ENCODE measurements at places on chromosomes 2 and 18.
A peak's percentile ranks its signal among the peaks of the same experiment; 100 is the strongest.

DNA sequence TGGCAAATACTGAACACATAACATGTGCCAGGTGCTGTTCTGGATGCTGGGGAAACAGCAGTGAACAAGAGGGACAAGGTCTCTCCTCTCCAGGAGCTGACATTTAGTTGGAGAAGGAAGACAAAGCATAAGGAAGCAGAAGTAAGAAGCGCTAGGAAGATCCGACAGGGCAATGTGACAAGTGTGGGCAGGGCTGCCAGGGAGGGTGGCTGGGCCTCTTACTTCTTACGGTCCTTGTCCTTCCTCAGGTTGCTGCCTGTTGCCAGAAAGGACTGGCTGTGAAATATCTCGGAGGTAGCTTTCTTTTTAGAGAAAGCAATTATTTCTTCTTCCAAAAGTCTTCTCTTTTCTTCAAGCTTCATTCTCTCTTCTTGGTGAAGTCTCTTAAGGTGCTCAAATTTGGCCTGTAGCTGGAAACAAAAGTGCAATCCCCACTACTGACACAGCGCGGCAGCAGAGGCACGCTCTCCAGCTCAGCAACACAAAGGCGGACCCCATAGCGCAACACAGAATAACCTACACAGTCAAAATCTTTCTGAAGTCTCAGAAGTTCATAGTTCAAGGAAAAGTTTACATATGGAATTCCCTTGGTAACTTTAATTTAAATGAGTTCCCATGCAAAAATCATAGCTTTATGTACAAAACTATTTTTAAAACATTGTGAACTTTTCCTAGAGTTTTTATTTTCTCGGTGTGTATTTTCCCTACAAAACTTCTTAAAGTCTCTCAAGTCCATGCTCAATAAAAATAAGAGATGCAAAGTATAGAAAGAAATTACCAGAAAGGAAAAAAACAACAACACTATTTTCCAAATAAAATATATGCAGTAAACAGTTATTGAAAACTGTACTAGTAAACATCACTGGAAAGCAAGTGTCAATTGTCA is 67.7 kb downstream of the SEPTIN10 start:
- DNase-seq, result peak; percentile 42

GRCh38 chr18:24959051-24959476 is 392.9 kb downstream of the ZNF521 start:
- DNase-seq, result no peak

DNA sequence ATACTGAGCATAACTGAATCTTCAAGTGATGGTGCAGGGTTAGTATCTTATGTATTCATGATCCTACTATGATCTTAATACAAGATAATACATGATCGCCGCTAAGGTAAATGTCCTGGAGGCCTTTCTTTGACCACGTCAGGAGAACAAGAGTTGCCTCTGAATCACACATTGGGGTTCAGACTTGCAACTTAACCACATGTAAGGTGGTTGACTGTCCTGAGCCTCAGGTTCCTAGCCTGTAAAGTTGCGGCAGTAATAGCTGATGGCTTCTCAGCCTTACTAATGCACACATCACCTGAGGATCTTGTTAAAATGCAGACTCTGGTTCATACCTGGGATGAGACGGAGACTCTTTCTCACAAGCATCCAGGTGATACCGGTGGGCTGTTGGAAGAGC is 112.5 kb downstream of the MGAT5 start:
- no peak for DNase-seq

DNA sequence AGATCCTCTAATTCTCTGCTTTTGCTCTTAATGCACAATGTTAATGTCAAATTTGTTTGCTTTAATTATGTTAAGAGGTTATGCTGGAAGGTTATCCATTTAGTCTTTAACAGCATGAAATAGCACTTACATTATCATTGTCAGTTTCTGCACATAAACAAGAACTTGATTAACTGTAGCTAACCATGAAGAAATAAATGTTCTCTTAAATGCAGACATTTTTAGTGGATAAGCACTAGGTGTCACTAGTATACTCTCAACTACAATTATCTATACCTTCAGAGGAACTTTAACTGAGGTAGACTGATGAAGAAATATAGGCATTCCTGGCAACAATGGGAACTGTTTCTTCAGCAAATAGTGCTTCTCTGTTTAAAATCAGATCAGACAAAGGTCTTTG is 178.8 kb upstream of the CHST9 start:
- no peak for DNase-seq

GRCh38 chr18:45081566-45082181 is 401.0 kb downstream of the SETBP1 start:
- DNase-seq, result no peak

GRCh38 chr2:196544906-196545433 is 94.5 kb upstream of the CCDC150 start:
- DNase-seq, result no peak

DNA sequence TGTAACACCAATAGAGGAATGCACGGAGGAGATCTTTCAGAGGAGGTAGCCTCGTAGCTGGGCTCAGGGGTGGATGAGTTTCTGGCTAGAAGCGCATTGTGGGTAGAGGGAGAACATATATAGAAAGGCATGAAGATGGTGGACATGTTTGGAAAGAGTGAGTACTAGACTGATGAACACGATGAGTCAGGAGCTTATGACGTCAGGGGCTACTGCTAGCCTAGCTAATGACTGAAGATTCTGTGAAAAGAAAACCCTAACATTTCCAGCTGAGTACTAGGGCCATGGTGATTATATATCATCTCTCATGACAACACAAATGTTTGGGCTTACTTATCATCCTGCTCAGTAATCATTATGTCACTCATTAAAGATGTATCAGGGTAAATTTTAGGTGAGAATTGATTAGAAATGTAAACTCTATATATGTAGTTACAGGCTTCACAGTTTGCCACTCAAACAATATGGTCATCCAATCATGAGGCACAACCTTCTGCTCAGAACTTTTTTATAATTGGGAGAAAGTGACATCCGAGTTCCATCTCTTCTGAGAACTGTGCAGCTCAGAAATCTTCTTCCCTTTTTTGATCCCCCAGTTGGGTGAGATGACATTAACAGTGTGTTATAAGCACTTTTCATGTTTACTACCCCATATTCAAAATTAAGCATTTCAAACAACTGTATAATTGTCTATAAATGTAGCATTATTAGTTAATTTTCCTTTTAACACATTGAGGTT is 22.2 kb upstream of the IL1RN start:
- peak; percentile 53 for DNase-seq

DNA sequence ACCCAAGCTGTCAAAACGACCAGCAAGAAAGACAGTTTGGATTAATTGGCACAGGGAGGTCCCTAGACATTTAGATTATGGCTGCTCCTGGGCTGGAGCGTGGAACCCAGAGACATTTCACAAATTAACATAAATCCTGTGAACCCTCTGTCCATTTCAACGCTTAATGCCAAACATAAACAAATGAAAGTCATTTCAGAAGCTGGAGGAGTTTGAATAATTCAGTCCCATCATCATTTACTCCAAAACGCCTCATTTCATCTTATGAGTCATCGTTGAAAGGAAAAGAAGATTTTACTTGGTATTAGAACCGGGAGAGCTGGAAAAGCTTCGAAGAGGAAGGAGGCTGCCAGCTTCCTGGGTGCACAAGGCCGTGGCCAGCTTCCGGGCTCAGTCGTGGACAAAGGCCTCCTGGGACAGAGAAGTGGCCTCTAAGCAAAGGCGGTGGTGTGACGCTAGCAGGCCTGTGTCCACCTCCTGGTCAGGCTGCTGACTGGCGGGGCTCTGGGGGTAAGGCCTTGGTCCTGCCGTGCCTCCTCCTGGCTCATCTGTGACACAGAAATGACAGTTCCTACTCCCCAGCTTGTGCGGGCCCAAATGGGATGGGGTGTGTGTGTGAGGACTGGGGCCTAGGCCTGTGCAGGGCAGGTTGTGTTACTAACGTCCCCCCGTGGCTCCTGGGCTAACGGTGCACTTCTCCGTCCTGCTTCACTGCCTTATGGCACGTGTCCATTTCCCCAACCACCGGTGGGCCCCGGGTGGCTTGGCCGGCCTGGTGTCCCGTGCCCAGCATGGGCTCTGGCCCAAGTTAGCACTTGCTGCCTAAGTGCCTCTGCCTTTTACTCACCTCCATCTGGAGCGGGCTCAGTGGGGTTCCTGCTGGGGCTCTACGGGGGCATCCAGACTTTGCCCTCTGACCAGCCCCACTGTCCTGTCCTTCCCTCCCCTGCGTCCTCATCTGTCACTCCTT is 71.6 kb downstream of the RRM2 start:
- no peak for DNase-seq

DNA sequence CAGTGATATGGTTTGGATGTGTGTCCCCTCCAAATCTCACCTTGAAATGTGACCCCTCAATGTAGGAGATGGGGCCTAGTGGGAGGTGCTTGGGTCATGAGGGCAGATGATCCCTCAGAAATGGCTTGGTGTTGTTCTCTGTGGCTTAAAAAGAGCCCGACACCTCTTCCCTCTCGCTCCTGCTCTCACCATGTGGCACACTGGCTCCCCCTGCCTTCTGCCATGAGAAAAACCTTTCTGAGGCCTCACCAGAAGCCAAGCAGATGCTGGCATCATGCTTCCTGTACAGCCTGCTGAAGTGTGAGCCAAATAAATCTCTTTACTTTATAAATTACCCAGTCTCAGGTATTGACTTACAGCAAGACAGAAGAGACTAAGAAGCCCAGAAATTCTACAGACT is 357.1 kb downstream of the NRXN1 start:
- no peak for DNase-seq

DNA sequence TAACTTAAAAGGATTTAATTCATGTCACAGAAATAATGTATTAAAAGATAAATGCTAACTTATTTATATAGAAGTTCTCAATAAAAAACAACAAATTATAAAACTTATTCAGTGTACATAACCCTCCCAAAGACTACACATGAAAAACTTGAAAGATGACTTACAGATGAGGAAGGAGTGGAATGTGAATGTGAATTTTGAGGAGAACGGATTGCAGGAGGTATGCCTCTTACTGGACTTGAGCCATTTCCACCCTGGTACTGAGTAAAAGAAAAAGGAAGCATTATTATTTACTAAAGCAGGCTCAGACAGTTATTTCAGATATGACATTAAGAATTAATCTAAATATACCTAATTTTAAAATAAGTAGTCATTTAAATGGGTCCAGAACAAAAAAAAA is 104.4 kb downstream of the TLK1 start:
- DNase-seq, result no peak

GRCh38 chr2:121005453-121005852 is 269.8 kb downstream of the GLI2 start:
- no peak for DNase-seq

- peak; percentile 18 for DNase-seq
Observed at GRCh38 chr2:43762286-43762685, 11.6 kb upstream of the DYNC2LI1 start.

- DNase-seq, result no peak
Observed at GRCh38 chr18:31267823-31268481, 50.0 kb upstream of the DSG1 start.

GRCh38 chr2:182381225-182381624 is 45.6 kb downstream of the PDE1A start:
- no peak for DNase-seq

DNA sequence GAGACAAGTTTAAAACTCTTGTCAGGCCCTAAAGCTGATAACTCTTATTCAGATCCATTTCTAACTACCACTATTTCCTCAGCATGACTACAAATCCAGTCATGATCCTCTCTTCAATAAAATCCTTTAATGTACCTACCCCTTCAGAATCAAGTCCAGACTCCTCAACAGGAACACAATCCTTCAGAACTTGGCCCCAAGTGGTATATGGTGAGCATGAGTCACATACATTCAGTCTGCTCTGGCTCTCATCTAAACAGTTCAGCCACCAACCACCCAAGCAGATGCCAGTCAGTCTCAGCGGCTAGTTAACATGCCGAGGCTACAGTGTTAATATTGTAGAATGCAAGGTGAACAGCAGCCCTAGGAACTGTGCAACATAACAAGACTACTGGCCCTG is 9.7 kb downstream of the LMAN2L start:
- no peak for DNase-seq

- DNase-seq, result no peak
Observed at GRCh38 chr2:57855212-57855611, 191.4 kb upstream of the VRK2 start.

DNA sequence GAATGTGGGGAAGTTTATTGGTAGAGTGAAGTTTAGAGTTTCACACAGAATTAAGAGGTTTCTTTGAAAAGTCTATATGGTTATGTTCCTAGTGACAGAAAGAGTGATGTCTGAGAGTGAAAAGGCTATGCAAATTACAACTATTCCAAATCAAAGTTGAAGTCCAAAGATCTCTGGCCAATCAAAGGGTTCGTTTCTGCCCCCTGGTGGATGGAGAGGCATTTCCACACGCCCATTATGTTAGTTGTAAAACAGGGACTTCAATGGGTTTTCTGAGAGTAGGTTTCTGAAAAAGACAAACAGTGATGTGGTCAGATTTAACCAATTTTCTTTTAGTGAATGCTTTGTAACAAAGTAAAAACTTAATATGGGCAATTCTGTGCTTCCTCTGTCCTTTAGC is 441.5 kb upstream of the POU3F3 start:
- DNase-seq, result no peak

GRCh38 chr2:15724235-15724634 is 132.6 kb downstream of the DDX1 start:
- no peak for DNase-seq

GRCh38 chr2:241224018-241224850 is 35.8 kb downstream of the ANO7 start:
- no peak for DNase-seq

GRCh38 chr2:102652126-102652525 is 32.8 kb downstream of the SLC9A2 start:
- no peak for DNase-seq

- DNase-seq, result no peak
Observed at GRCh38 chr18:13409026-13409425, 190.5 kb downstream of the LDLRAD4 start.

DNA sequence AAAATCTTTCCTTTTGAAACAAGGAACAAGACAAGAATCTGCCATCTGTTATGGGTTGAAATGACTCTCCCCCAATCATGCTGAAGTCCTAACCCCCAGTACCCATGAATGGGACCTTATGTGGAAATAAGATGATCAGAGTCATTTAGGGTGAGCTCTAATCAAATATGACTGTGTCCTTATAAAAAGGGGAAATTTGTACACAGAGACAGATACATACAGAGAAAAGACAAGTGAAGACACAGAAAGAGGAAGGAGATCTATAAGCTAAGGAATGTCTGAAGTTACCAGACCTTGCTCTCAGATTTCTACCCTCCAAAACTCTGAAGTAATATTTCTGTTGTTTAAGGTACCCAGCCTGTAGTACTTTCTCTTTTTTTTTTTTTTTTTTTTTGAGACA is 15.7 kb downstream of the TGFBRAP1 start:
- DNase-seq, result no peak

GRCh38 chr18:77037567-77037966 is 95.0 kb downstream of the MBP start:
- no peak for DNase-seq

- peak; percentile 20 for DNase-seq
Observed at GRCh38 chr2:101706819-101707177, 9.3 kb downstream of the MAP4K4 start.

GRCh38 chr2:69353360-69353759 is 33.7 kb downstream of the GFPT1 start:
- DNase-seq, result no peak

GRCh38 chr18:69021211-69021805 is 223.4 kb downstream of the CCDC102B start:
- no peak for DNase-seq
